ENCODE measurements at places on chromosomes 2 and 18. TPM values are rescaled to one million over a fixed set of nuclear protein-coding genes. Genes with fewer than 3 reads are reported as not detected.

The CD207 gene
- total RNA-seq, result not detected

The PPIG gene
- total RNA-seq, result 22.8 TPM

The SCYGR4 gene
- total RNA-seq, result not detected

The CD302 gene
- total RNA-seq, result 9.0 TPM

The MC5R gene
- not detected for total RNA-seq

The G6PC2 gene
- not detected for total RNA-seq

The C2orf66 gene
- 0.32 TPM for total RNA-seq

The RTP5 gene
- not detected for total RNA-seq

The ABCG5 gene
- not detected for total RNA-seq

The MAP2 gene
- 0.23 TPM for total RNA-seq

The EIF2AK3 gene
- 10.3 TPM for total RNA-seq

The MAP3K19 gene
- total RNA-seq, result not detected

The APCDD1 gene
- total RNA-seq, result 8.2 TPM

The LRP1B gene
- total RNA-seq, result 0.11 TPM

The ATF2 gene
- total RNA-seq, result 35.5 TPM

The RNF149 gene
- 75.9 TPM for total RNA-seq

The ANKRD29 gene
- total RNA-seq, result 5.8 TPM

The MTERF4 gene
- 24.3 TPM for total RNA-seq

The NMS gene
- not detected for total RNA-seq

All from LHCN-M2 (cell line).